ENCODE measurements at places on chromosomes 7 and 10.

DNA sequence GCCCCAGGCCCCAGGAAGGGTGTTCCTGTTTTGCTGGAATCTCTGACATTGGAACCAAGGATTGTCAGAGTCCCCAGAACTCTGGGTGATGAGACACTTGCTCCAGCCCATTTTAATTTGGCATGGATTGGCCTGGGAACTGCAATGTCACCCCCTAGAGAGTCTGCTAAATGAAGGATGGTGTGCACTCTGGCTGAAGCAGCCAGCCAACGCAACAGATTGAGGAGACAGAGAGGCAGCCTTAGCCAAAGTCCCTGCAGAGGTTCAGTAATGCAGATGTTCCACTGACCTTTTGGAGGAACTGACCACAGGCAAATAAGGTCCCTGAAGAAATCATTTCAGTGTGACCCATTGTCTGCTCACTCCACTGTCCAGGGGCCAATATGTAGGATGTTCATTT is 13.4 kb downstream of the LRRC18 start:
- DNase-seq, result no peak

DNA sequence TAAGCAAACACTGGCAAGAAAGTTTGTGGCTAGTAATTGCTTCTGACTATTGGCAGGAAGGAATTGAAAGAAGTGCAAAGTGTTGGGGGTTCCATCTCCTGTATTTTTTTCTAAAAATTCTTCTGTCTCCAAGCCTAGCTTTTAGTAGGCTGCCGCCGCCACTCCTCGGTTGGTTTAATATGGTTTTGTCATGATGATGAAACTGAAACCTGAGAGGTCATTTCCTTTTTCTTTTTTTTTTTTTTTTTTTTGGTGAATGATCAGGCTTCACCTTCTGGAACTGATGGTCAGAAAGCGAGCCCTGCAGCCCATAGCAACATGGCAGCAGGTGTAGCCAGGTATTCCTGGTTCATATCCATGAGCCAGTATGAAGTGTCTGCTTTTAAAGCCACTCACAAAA is 75.3 kb upstream of the AGBL3 start:
- DNase-seq, result no peak

DNA sequence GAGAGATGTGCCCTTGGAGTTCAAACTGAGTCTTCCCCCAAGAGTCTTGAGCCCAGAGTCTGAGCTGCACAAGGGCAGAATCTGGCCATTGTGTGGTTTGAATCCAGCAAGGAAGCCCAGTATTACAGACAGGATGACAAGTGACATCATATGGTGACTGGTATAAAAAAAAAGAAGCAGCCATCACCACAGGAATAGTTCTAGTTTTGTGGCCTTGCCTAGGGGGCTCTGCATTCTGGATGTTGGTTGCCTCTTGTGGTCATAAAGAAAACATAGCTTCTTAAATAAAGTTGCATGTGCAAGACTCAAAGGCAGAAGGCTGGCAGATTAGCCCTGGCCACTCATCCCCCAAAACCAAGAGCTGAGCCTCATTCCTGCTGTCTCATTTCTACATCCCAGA is 16.8 kb upstream of the LRRC72 start:
- DNase-seq, result no peak

DNA sequence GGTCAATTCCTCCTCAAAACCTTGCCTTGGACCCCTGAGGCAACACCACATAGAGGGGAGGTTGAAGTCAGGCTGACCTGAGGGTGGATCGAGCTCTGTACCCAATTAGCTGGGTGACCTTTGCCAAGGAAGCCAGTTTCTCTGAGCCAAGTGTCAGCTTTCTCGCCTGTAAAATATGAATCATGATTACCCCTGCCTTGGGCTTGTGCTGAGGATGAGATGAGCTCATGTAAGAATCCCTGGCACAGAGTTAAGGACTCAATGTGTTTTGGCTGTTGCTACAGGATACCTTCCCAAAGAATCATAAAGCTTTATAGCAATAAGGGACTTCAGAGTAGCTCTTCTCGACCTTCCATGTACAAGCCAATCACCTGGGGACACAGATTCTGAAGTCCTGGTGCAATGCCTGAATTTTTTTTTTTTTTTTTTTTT is 43.5 kb upstream of the CACUL1 start:
- DNase-seq, result no peak

GRCh38 chr7:46032942-46033341 is 111.9 kb upstream of the IGFBP3 start:
- DNase-seq, result peak; percentile 28

GRCh38 chr7:2819161-2819953 is 24.8 kb downstream of the GNA12 start:
- DNase-seq, result no peak
